ENCODE measurements at places on chromosomes 6 and 20.

GRCh38 chr6:44540881-44541280 lies 153.4 kb downstream of the CDC5L start:
- DNase-seq, result no peak

DNA sequence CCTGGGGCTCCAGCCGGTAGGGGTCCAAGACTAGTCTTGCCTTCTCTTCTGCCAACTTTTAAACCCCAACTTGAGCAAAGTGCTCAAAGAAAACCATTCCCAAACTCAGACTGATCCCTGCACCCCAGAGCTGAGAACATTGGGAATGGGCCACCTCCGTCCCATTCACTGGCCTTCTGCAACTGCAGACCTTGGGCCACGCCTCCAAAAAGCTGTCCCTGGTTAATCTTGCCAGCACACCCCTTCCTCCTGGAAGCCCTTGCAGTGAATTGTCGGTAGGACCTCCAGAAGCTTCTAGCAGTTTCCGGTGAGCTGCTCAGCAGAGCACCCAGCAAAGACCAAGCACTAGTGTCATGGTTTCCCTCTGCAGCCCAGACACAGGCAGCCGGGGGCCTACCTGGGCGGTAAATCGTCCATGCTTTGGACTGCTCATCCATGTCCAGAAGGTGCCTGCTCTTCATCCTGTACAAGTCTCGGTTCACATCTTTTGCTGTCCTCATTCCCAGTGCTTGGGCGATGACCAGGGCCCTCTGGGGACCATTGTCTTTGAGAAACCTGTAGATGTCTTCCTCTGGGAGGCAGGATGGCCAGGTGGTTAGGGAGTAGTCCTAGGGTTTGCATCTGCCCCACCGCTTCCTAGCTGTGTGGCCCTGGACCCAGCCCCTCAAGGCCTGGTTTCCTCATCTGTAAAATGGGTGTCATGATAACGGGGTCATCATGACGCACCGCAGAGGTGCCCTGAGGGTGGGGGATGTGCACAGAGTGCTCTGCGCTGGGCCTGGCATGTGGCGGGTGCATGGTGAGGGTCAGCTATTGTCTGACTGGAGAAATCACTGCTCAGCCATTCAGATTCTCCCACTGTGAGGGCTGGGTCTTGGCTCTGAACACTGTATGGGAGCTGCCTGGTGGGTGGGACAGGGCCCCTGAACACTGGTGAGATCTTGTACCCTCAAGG lies 5.5 kb downstream of the ZBP1 start:
- DNase-seq, result no peak

GRCh38 chr6:74606582-74607071 lies 599.2 kb downstream of the COL12A1 start:
- DNase-seq, result peak; percentile 73

DNA sequence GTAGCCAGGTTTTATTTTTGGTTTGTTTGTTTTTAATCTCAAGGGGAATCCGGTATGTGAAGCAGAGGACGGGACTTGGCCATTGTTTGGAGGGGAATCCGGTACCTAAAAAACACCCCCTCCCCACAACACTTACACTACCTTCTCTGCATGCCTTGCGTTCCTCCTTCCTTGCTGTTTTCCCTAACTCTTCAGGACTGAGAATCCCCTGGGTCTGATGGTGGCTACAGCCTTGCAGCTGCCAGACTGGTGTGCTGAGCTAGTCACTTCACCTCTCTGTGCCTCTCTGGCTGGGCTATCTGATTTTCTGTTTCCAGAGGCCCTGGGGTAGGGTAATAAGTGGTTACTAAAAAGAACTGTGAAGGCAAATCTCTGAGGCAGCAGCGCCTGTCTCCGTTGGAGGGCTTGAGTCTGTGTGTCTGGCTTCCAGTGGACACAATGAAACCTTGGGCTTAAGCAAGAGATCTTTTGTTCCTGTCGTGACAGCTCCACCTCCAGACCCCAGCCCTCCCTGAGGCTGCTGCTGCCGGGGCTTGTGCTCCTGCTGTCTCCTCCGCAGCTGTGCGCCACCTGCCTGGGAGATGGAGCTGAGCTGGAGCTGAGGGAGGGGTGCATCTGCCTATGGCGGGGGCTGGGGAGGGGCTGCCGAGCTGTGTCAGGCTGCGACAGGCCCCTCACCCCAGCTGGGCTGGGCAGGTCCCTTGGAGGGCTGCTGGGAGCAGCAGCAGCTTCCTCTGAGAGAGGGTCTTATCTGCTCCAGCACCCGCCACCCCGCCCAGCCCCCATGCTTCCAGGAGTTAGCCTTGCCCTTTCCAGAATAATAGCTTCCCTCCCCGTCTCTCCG lies 65.8 kb upstream of the CCDC167 start:
- no peak for DNase-seq

- DNase-seq, result no peak
These were observed 109.8 kb downstream of the JAG1 start for GRCh38 chr20:10563935-10564492.

DNA sequence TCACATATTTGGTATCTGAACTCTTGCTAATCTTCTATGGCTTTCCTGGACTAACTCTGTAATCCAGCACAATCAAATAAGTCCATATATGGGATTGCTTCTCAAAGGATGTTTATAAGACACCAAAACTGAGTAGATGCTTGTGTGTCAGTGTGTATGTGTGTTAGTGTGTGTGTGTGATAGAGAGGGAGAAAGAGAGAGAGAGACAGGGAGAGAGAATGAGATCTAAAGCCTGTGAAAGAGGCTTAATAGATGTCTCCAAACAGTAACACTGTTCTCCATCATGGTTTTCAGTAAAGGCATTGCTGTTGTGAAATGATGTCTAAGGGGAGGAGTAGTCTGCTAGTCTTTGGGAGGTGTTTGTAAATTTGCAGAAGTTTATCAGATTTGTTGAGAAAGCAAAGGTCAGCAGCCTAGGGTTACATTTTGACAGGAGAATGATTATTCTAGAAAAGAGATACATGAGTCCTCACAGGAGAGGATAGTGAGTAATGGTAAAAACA lies 73.9 kb upstream of the MLIP start:
- DNase-seq, result no peak

DNA sequence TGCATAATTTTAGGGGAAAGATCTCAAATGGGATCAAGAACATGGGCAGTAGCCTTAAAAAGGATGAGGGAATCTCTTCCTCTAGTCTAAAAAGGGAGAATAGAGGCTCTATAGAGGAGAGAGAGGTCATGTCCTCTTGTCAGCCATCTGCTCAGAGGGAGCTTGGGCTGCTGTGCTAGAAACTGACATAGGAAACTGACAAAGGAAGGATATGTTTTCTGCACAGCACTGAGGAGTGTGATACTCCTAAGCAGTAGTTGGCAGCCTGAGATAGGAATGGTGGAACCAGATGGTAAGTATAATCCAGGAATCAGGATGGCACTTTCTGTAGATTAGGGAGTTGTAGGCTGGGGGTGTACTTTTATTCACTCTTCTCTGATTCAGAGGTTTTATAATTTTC lies 59.2 kb downstream of the PTPRA start:
- DNase-seq, result no peak

DNA sequence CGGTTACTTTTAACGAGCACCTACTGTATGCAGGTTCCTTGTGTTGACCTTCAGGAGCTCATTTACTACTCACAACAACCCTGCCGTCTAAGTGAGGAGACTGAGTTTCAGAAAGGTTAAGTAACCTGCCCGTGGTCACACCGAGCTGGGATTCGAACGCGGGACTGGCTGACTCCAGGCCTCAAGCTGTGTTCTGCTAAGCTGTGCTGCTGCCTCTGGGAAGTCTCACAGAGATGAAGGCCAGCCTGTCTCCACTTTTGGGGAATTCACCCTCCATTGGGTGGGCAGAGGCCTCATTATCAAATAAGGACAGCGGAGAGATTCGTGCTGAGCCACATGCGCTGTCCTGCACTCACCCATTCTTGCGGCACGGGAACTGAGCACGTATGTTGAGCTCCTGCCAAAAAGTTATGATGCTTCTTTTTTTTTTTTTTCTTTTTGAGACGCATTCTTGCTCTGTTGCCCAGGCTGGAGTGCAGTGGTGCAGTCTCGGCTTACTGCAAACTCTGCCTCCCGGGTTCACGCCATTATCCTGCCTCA lies 25.9 kb upstream of the MYT1 start:
- no peak for DNase-seq

GRCh38 chr6:99619409-99619762 lies 12.8 kb downstream of the PRDM13 start:
- DNase-seq, result no peak

All from retinal pigment epithelial cell (primary cell).